ENCODE measurements at places on chromosomes 6 and 20.

GRCh38 chr6:107305391-107305790 is 154.0 kb downstream of the PDSS2 start:
- no peak for DNase-seq

DNA sequence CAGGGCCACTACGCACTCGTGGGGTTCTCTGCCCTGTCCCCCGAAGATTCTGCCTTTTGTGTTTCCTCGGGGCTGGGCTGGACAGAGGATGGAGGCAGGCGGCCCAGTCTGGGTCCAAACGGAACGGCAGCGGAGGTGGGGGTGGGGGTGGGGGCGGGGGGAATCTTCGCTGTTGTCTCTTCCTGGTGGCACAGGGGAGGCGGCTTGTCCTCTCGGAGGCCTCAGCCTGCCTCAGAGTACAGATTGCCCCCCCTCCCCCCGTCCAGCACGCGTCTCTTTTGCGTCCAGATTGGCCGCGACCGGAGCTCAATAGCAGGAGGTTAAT is 1.4 kb upstream of the INSM1 start:
- DNase-seq, result no peak

GRCh38 chr6:157946865-157947532 is 34.7 kb upstream of the SYNJ2 start:
- DNase-seq, result no peak

- DNase-seq, result peak; percentile 5
Observed at GRCh38 chr6:24520929-24521546, 26.3 kb downstream of the ALDH5A1 start.

- DNase-seq, result no peak
Observed at GRCh38 chr20:39190666-39191570, 228.8 kb downstream of the DHX35 start.

GRCh38 chr6:74073429-74073828 is 377.4 kb downstream of the CD109 start:
- DNase-seq, result no peak

DNA sequence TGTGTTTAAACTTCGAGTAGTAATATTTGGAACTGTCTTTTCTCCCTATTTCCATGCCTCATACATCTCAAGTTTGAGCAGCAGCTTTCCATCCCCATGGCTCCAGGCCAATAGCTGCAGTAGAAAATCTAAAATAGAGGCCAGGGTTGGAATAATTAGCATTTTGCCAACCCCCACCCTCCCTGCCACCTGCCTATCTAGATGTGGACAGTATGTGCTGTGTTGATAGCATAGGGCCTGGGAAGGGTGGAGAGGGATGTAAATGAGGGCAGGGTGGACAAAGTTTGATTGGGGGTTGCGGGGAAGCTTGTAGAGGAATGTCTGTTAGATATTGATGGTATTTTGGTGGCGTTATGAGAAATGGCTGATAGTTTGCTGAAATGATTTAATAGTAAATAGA is 5.6 kb downstream of the TOP1 start:
- DNase-seq, result no peak

DNA sequence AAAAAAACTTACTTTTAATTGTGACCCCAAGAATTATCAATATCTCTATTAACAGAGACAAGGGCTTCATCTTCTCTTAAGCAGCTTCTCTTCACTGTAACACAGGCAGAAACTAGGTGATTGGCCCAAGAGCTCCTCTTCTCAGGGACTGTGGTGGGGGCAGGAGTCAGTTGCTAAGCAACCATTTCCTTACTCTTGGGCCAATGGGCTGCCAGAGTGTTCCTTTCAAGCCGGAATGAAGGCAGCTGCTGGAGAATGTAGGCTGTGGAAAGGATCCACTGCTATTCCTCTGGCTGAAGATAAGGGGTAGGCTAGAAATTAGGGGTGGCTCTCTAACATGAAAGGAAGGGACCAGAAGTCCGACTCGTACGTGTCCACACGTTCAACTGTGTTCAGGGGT is at the start of gene SEL1L2:
TSS of gene SEL1L2 (minus strand) at position 150 of the 400 bp plus-strand sequence. CDS start at position 70, 80 bp downstream.
- DNase-seq, result no peak

- DNase-seq, result no peak
Observed at GRCh38 chr20:33279261-33279910, 3.6 kb upstream of the BPIFB1 start.

DNA sequence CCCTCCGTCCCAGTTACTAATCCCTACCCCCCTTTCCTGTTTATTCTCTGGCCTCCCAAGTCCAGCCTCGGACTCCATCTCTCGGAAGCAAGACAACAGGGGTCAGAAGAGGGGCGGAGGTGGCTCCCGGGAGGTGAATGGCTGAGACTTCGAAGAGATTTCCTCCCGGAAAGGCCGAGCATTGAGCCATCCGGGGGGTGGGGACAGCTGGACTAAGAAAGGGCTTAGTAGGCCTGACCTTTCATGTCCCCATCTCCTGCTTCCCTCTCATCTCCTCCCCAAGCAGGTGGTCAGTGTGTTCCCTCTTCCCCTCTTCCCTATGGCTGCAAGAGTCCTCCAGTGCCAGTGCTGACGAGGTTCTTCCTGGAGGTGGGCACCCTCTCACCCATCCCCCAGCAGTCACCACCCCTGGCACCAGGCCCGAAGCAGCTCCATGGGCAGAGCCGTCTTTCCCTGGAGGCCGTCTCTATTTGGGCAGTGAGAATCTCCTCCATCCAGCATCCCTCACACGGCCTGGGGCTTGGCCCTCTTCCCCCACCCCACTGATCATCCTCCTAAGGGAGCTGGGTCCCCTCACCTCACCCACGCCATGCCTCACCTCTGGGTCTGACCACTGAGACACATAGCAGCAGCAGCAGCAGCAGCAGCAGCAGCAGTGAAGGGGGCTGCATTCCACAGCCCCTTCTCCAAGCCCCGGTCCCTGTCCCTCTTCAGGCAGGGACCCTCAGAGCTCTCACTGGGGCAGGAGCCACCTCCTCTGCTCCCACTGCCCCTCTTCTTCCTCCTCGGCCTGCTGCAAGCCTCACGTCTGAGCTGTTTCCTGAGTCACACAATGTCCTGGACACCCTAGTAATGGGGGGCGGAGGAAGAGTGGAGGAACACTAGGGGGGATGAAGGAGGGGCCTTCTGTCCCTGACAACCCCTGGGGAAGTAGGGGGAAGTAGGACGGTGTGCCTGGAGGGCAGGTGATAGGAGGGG is at the start of gene NOTCH4:
TSS of gene NOTCH4 (minus strand) at position 810 of the 978 bp plus-strand sequence. CDS start at position 671, 139 bp downstream.
- no peak for DNase-seq

GRCh38 chr6:90336388-90336947 is 39.8 kb upstream of the BACH2 start:
- DNase-seq, result no peak
